HCT116 (cell line): ENCODE measurements at places on chromosomes 12 and 14. TPM values are rescaled to one million over a fixed set of nuclear protein-coding genes. Genes with fewer than 3 reads are reported as not detected.

GRCh38 chr12:116896411-116896924 lies 14.3 kb upstream of the FBXW8 start:
- DNase-seq: no peak

DNA sequence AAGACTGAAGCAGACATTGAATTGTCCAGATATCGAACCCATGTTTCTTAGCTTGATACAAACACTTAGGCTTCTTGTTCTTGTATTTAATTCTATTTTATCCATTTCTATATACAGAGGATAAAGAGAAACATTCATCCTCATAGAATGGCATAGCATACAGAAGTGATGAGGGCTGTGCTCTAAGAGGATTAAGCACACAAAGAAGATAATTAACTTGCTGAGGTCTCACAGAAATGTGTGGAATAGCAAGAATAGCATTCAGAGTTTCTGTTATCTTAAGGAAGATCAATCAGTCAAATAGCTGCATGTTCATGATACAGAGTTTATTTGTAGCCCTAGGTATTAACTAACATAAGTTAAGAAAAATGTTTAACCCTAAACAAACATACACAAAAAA lies 27.3 kb upstream of the STRAP start:
- DNase-seq: no peak

GRCh38 chr12:55797068-55797467 lies 20.5 kb downstream of the SARNP start:
- DNase-seq: peak; percentile 26

GRCh38 chr14:99892406-99892805 lies 99.2 kb downstream of the EML1 start:
- DNase-seq: no peak

DNA sequence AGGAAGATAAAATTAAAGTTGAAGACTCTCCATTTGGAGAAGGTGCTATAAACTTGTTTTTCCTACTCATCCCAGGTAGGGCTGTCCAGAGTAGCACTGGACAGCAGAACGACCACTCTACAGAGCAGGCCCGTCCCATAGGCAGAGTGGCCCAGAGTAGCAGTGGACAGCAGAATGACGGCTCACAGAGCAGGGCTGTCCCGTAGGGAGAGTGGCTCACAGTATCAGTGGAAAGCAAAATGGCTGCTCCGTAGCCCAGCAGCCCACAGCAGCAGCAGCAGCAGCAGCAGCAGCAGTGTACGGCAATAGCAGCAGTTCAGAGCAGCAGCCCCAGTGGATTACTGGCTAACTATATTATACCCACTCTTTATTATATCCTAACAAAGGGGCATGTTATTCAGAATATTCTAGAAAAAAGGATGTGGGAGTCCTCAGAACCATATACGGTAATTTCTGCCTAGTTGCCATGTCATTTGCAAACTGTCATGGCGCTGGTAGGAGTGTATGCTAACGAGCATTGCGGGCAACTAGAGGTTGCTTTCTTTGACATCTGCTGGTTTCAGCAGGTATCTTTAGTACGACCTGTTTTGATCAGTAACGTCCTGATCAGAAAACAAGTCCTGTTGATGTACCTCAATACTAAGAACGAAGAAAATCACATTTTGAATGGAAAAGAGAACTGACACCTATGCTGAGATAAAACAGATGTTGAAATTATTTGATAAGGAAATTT lies 567.3 kb downstream of the SLC16A7 start:
- DNase-seq: no peak

DNA sequence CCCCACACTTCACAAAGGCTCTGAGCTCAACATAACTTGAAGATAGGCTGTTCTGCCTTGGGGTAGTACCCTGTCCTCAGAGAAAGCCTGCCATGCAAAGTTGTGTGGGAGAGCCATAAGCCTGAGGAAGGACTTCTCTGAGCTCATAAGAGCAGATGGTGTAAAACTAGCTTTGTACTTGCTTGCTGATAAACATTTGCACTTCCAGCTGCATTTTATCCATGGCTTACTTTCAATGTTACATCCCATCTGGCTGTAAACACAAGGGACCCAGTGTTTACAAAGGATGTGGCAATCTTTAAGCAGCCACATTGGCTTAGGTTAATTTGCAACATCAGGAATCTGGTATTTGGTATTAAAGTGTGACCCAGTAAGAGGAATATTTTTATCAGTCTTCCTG lies 258.1 kb downstream of the IPO8 start:
- DNase-seq: no peak

DNA sequence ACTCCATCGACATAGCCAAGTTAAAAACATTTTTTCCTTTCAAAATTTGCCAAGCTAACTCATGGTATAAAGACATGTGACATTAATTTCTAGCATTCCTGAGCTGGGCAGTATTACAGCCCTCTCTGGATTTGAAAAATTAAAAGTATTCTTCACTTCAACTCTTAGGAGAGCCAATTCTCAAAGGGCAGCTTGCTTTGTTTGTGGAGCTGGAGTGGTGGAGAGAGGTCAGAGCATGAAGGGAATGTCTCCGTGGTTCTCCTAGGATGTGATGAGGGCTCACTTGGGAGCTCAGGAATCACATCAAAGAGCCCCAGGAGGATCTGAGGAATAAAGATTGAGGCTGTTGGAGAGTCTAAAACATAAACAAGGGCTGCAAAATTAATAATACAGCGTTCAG lies 46.9 kb upstream of the RGS6 start:
- no peak for DNase-seq

DNA sequence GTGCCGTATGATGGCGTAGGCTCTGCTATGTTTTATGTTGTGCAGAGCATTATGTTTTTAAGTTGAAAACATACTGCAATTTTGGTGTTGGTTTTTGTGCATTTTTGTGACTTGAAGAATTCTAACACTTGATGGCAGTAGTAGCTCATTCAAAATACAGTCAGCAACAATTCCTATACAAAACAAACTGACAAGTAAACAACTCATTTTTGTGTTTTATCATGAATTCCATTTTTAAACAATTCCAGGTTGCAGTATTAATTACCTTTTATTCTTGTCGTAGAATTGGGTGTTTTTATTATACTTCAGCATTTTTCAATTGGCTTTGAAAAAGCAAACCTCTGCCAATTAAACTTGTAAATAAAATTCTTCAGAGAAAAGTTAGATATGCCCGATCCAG lies 4.1 kb upstream of the CCER1 start:
- no peak for DNase-seq

GRCh38 chr14:81938341-81938740 lies 404.7 kb upstream of the SEL1L start:
- no peak for DNase-seq

- no peak for DNase-seq
Observed at GRCh38 chr12:129927316-129927900, 23.6 kb upstream of the TMEM132D start.

DNA sequence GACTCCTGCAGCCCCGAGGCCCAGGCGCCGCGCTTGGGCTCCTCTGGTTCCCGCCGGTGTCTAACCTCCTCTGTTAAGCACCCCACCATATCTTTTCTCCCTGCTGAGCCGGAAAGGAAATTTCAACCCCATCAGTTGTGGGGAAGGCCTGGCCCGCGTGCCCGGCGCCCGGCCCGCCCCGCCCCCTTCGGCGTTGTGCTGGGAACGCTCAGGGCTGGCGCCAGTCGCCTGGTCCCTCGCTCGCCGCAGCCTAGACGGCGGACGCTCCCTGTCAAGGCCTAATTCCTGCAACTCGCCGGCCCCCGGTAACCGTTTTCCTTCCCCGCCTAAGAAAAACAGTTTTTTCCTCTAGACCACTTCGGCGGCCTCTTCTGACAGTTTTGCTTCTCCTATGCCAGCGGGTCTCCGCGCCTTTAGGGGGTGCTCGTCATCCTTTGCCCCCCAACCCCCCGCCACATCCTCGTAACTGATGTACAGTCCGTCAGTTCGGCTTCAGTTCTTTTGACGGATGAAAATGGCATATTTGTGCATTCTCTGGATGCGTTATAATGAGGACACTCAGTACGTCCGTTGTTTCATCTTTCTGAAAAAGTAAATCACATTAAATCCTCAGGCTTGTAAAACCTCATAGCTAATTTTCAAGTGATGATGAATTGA lies 506 bp upstream of the NAP1L1 start:
- peak; percentile 24 for DNase-seq

DNA sequence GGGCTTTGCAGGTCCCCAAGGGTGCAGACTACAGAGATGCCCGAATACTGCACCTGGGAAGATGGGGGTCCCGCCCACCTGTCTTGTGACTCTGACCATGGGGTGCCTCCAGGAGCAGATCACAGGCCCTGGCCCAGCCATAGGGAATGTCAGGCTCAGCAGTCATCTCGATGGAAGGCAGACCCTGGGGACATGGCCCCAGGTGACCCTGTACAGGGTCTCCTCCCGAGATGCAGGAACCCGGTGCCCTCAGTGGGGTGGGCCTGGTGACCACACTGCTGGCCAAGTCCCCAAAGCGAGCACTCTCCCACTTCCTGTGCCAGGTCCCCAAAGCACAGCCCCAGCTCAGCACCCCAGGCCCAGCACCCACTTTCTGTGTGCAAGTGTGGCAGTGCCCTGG lies 903.7 kb upstream of the USP15 start:
- no peak for DNase-seq

- no peak for DNase-seq
Observed at GRCh38 chr12:22115711-22116110, 69.7 kb downstream of the CMAS start.

DNA sequence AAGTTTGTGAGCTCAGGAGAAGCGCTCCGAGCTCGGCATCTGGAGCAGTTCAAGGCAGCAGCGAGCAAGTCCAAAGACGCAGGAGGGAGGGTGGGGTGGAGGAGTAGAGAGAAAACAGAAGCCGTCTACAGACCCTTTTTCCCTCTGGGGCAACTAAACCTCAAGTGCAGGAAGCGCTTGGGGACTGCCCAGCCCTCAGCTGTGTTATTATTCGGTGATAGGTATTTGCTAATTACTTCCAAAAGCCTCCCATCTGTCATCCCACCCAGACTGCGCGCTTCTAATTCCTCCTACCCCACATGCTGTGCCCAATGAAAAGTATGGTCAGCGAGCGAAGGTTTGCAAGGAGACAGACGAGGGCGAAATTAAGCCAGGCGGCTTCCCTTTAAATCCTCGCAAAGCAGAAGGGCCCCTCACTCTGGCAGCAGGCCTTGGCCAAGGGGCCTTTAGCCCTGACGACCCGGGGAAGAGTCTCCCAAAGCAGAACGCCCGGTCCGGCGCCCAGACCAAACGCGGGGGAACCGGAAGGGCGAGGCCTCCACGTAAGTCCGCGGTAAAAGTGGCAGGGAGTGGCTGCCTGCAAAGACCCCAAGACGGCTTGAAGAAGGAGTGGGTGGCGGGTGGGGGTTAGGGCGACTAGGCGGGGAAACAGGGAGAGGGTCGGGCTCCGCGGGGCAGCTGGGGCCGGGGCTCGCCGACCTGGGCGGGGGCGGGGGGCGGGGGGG lies 507 bp upstream of the CD9 start:
- no peak for DNase-seq

Gene TPPP2
- not detected for total RNA-seq

Gene PRIMA1
- 1.5 TPM for total RNA-seq

Gene ITGB7
- total RNA-seq: 1.9 TPM

Gene B4GALNT3
- total RNA-seq: 18.2 TPM

Gene LRIG3
- 11.1 TPM for total RNA-seq

Gene TAS2R7
- total RNA-seq: not detected
